ENCODE measurements at places on chromosomes 12 and 14. TPM values are rescaled to one million over a fixed set of nuclear protein-coding genes. Genes with fewer than 3 reads are reported as not detected.

The TAS2R30 gene
- 15.7 TPM for total RNA-seq

The OR4K15 gene
- total RNA-seq: not detected

The PRIM1 gene
- total RNA-seq: 12.8 TPM

The CLEC4A gene
- total RNA-seq: 2.2 TPM

The CD4 gene
- total RNA-seq: 14.2 TPM

The TSHR gene
- total RNA-seq: not detected

- DNase-seq: no peak
Measured at GRCh38 chr12:119715268-119715620, 47.3 kb downstream of the PRKAB1 start.

- no peak for DNase-seq
Measured at GRCh38 chr12:65699251-65699650, 125.0 kb upstream of the HMGA2 start.

GRCh38 chr12:130202201-130202600 is 39.9 kb downstream of the FZD10 start:
- DNase-seq: no peak

- no peak for DNase-seq
Measured at GRCh38 chr14:79018836-79019235, 848.7 kb downstream of the NRXN3 start.

DNA sequence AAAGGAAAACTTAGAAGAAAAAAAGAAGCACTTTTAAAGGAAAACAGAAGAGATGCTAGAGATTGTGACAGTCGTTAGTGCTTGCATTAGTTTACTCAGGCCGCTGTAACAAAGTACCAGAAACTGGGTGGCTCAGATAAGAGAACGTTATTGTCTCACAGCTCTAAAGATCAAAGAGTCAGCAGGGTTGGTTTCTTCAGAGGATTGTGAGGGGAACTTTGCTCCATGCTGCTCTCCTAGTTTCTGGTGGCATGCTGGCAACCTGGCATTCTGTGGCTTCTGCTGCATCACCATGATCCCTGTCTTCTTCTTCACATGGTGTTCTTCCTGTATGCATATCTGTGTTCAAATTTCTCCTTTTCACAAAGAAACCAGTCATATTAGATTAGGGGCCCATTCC is 119.4 kb upstream of the PLEKHA5 start:
- no peak for DNase-seq

DNA sequence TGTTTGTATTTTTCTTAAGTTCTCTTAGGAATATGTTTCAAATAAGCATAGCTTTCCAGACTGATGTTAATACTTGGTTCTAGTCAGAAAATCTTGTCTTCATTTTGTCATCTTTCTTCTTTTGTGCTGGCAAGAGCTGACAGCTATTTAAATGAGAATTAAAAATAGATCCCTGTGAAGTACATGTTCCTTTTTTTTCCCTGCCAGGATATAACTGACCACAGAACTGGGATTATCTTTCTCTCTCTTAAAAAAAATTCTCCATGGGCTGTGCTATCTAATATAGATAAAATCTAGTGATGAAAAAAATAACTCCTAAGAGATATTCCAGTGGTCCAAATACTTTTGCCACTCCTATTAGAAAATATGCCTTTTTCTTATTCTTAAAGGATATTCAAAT is 163.4 kb downstream of the AKAP6 start:
- no peak for DNase-seq

GRCh38 chr14:58739674-58740073 is 101.9 kb downstream of the DACT1 start:
- DNase-seq: no peak

- no peak for DNase-seq
Measured at GRCh38 chr12:126663304-126664094, 1598.3 kb downstream of the AACS start.

GRCh38 chr12:75706786-75707605 is 195.6 kb upstream of the KRR1 start:
- DNase-seq: no peak

GRCh38 chr14:103346286-103346685 is 12.2 kb downstream of the EIF5 start:
- DNase-seq: no peak

- DNase-seq: peak; percentile 84
Measured at GRCh38 chr14:68639000-68639757, 153.7 kb downstream of the ZFP36L1 start.

DNA sequence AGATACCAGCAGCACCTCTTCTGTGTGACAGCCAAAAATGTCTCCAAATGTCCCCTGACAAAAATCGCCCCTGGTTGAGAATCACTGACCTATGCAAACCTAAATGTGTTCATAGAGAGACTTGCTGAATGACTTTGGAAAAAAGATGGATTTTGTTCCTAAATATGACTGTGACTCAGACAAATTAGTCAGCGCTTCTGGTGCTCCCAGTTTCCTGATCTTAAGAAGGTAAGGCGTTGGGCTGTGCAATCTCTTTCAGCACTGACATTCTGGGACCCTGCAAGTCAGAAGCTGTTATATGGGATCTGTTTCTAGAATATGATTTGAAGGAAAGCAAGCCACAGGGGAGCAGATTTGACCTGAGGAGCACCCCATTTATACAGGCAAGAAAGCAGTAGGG is 90.6 kb upstream of the PWP1 start:
- DNase-seq: no peak

- DNase-seq: no peak
Measured at GRCh38 chr14:83757916-83758315, 1772.0 kb upstream of the FLRT2 start.

Data from vagina (tissue), 2 donors.